ENCODE measurements at places on chromosomes 2 and 18.

DNA sequence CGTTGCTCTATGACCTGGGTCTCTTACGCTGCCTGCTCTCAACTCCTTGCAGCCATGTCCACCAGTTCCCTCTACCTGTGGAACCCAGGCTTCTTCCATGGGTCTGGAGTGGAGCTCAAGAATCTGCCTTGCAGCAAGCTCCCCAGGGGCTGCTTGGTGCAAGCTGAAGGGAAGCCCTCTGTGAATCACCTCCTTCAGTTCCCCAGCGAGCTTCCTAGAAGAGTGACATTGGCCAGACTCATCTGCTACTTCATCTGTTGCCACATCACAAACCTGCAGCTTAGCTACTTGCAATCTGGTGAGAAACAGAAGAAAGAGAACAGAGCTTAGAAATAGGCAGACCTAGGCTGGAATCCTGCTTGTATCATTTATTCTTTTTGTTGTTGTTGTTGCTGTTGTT, 9.8 kb upstream of the EFR3B start:
- no peak for DNase-seq

DNA sequence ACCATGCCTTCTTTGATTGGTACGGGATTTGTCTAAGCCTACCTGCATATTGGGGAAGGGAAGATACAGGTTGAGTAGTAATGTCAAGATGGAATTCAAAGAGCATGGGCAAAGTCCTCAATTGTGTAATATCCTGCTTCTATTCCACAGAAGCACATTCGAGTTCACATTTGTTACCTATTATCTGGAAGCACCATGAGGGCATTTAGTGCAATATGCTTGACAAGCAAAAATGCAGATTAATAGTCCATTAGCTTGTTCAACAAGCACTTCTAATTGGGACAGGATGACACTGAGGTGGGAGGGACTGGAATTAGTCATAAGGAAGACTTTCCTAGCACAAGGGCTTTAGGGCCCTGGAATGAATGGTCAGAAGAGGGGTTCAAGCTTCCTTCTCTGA, 40.5 kb downstream of the MYO5B start:
- no peak for DNase-seq

- no peak for DNase-seq
These were observed 115.7 kb downstream of the HNMT start for GRCh38 chr2:138079976-138080375.

- peak; percentile 41 for DNase-seq
These were observed 326.2 kb upstream of the SOX11 start for GRCh38 chr2:5365871-5366461.

DNA sequence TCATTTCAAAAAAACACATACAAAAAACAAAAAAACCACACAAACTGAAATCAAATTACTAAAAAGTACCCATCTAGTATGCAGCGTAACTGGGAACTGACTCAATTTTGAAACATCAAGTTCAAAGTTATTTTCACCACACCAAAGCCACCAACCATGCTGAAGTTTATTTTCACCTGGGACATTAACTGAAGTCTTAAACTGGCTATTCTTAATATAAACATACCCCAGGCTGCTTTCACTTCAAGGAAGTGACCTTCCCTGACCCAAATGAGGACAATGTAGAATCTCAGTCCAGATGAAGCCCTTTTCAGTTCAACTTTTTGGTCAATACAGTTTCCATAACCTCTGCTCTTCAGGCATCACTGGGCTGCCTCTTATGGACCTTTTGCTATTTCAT, 84.6 kb downstream of the PIGN start:
- no peak for DNase-seq

GRCh38 chr2:120589771-120590608, 145.7 kb upstream of the GLI2 start:
- DNase-seq: no peak

DNA sequence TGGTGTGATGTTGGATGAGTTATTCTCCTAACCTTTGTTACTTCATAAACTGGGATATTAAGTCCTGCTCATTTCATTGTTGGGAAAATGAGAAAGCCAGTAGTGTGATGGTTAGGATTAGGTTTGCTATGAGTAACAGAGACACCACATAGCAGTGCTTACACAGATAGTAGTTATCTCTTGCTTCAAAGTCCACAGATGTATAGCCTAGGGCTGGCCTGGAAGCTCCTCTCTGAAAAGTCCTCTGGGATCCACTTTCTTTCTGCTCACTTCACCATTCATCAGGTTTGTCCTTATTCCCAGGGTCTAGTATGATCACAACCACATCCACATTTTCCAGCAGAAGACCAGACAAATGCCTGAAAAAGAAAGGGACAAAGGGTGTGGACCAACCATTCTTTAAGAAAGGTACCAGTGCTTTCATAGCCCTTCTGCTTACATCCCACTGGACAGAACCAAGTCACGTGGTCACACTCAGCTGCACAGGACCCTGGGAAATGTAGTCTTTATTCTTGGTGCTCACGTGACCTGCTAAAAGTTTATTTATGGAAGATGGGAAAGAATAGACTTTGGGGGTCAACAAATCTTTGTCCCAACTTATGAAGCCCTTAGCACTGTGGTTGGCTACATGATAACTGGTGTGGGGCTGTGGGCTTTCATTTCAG, 108.9 kb downstream of the INSIG2 start:
- no peak for DNase-seq

DNA sequence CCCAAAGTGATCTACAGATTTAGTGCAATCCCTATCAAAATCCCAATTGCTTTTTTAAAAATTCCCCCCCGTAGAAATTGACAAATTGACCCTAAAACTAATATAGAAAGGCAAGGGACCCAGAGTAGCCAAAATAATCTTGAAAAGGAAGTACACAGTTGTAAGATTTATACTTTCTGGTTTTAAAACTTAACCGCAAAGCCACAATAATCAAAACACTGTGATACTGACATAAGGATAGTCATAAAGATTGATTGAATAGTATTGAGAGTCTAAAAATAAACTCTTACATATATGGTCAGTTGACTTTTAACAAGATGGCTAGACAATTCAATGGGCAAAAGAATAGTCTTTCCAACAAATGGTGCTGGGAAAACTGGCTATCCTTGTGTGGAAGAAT, 58.7 kb upstream of the GAREM2 start:
- no peak for DNase-seq

DNA sequence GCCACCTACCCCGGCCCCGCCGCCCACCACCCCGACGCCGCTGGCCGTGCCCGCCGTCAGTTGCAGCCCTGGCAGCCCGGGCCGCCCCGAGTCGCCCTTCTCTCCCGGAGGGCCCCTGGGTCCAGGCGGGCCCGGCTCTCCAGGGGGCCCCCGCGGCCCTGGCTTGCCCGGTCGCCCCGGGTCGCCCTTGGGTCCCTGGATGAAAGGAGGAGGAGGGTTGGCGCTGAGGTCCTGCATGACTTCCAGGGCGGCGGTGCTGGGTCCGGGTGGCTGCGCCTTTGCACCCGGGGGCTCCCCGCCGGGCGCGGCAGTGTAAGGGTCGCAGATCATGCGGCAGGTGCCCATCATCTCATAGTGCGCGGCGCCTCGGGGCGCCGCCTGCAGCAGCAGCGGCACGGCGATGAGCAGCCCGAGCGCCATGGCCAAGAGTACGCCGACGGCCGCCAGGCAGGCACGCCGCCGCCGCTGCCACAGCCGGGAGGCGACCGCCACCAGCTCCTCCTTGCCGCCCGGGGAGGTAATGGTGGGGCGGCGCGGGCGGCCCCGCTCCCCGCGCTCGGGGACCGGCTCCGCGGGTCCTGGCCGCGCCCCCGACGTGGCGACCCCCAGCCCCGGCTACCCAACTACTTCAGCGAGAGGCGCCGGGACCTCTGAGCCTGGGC, 570 bp downstream of the C1QL2 start:
- no peak for DNase-seq

- DNase-seq: no peak
These were observed 705 bp downstream of the YES1 start for GRCh38 chr18:811182-811891.

- DNase-seq: no peak
These were observed 2.0 kb downstream of the TMEM163 start for GRCh38 chr2:134716721-134717243.

DNA sequence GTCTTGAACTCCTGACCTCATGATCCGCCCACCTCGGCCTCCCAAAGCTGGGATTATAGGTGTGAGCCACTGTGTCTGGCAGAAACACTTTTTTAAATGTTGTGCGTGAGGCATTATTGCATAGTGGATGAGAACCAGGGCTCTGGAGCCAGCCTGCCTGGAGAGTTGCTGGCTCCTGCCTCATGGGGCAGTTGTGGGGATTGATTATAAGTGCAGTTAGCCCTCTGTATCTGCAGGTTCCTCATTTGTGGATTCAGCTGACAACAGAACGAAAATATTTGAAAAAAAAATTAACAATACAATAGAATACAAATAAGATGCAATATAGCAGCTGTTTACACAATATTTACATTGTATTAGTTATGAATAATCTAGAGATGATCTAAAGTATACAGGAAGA, 129.4 kb upstream of the EML6 start:
- DNase-seq: no peak

GRCh38 chr2:19796035-19796695, 105.6 kb downstream of the TTC32 start:
- no peak for DNase-seq

GRCh38 chr2:5479265-5479928, 212.8 kb upstream of the SOX11 start:
- DNase-seq: no peak

DNA sequence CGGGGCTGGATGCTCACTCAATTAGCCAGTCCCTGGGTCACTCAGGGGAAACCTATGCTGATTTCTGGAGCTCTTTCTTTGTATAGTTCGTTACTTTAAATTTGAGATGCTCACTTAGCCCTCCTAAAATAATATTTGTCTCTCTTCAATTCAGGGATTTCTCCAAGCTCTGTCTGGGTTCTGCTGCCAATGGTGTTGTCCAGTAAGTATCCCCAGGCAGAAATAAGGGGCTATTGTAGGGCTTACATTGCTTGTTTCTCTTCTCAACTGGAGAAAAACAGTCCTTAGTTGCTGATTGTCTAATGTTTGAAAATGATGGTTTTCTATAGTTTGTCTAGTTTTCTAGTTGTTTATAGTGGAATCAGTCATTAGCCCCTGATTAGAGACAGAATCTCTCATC, 5.0 kb downstream of the RAB6C start:
- DNase-seq: no peak

- DNase-seq: no peak
These were observed at the start of gene SCN7A for GRCh38 chr2:166494140-166494624. Gene SCN7A (minus strand): TSS chr2:166494249. CDS start chr2:166477696, 16,553 bp downstream.

GRCh38 chr2:33104052-33104623, 157.4 kb downstream of the LTBP1 start:
- DNase-seq: no peak

DNA sequence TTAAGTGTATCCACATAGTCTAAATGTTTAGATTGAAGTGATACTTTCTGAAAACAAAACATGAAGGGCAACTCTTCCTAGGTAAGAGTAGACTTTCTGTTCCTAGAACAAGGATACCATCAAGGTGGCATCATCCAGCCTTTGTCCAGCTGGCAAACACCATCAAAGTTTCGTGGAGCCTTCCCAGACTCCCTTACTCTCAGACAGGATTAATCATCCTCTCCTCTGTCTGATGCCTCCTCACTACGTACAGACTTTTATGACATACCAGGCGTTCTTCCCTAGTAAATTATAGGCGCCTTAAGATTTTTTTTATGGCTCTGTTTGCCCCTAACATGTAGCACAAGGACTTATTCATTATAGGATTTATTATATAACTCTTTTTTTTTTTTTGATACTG, 29.4 kb upstream of the ASNSD1 start:
- no peak for DNase-seq

DNA sequence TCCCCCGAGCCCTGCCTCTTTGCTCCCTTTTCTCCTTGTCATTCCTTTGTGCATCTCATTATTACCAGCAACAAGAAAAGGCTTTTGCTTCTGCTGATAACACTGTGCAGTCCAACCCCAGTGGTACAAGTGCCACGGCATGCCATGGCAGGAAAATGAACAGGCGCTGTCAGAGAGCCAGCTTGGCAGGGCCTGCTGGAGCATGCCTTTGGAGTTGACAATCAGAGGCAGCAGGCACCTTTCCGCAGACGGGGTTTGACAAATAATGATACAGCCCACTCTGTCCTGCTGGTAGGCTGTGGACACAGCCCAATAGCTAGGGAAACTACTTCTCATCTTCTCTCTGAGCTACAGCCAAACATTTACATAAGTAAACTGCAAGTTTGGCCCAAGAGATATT, 243.9 kb upstream of the LRRTM1 start:
- DNase-seq: no peak

DNA sequence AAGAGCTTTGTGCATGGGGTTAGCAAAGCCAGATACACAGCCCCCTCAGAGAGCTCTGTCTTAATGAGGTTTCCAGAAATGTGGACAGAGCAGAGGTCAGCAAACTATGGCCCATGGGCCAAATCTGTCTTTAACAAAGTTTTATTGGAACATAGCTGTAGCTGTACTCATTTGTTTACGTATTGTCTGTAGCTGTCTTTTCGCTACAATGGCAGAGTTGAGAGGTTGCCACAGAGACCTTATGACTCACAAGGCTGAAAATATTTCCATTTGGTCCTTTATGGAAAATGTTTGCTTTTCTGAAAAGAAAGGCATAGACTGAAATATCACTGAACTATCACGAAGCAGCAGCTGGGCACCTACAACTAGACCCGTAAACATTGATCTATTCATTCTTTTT, 841.8 kb downstream of the SLC4A3 start:
- DNase-seq: no peak

DNA sequence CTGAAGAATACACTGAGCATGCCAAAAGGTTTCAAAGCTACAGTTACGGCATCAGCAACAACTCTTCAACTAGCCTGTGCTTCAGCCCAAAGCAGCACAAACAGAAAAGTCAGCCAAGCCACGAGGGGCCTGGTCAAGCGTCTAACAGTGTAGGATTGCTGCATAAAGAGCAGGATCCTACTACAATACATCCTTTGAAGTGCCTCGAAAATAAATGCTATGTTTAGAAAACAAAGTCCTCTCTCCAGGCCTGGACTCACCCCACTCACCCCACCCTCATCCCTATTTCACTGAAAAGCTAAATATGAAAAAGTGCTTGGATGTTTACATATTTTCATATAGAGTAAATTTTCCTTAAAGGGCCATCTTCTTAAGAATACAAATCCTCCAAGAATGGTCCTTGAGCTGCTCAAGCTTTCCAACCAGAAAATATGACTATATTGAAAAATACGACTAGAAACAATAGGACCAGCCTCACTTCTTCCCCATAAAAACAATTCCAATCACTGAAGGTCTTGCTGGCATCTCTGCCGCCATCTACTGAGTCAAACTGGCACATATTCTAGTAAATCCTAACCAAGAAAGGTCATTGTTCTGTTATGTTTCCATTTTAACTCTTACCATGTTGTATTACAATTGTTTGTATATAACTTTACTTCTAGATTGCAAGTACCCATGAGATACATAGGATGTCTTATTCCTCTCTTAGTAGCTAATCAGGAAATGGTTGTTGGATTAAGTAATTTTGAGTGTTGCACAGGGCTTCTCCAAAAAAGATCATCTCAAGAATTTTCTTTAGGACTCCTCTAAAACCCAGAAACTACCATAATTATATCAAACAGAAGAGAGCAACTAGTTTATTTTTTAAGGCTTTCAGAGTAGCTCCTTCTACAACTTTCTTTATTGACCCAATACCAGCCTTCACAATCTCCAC, 63.6 kb downstream of the CLHC1 start:
- no peak for DNase-seq

GRCh38 chr18:555705-556457, 24.3 kb upstream of the CETN1 start:
- DNase-seq: no peak

GRCh38 chr2:192119536-192119935, 75.2 kb downstream of the TMEFF2 start:
- DNase-seq: no peak

GRCh38 chr2:217804791-217805667, 197.8 kb downstream of the TNS1 start:
- DNase-seq: no peak

Data from stimulated activated CD8-positive, alpha-beta memory T cell treated with anti-CD3 and anti-CD28 coated beads, Interleukin-2, amount 100 ng/mL, for 48 hours (primary cell).